Stimulated activated CD4-positive, alpha-beta T cell treated with anti-CD3 and anti-CD28 coated beads, Interleukin-4, amount 100 ng/mL, for 24 hours (primary cell): ENCODE measurements at places on chromosomes 5 and 9.

- DNase-seq, result no peak
Measured at GRCh38 chr9:12849486-12850003, 74.7 kb downstream of the LURAP1L start.

DNA sequence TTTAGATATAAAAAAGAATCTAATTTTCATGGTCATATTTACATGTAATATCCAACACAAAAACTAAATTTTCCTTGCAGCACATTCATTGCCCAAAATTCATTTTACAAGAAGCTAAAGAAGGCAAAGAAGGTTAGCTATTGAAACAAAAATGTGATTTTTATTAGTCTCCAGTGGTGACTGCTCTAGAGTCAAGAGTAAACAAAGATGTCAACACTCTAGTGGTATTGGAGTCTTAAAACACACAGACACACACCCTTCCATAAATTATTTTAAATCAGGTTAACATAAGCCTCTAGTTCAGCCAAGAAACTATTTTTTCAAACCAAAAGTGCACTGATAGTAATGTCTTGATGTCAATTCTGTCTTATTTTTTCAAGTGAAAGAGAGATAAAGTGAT lies 329.2 kb downstream of the ZNF608 start:
- no peak for DNase-seq

- DNase-seq, result peak; percentile 63
Measured at GRCh38 chr5:411728-412127, 31.2 kb upstream of the EXOC3 start.

GRCh38 chr9:134055981-134056461 lies 11.8 kb downstream of the BRD3 start:
- DNase-seq, result no peak

DNA sequence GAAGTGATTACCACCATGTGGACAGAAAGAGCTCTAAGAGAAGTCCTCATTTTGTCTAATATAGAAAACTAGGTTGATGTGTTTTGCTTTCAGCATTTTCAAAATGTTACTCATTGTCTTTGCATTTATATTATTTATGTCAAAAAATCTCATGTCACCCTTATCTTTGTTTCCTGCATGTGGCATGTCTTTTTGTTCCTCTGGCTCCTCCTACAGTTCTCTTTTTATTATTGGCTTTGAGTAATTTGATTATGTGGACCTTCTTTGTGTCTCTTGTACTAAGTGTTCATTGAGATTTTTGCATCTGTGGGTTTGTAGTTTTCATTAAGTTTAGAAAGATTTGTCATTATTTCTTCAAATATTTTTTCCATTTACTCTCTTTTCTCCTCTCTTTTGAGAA lies 58.8 kb downstream of the GNG10 start:
- DNase-seq, result no peak

DNA sequence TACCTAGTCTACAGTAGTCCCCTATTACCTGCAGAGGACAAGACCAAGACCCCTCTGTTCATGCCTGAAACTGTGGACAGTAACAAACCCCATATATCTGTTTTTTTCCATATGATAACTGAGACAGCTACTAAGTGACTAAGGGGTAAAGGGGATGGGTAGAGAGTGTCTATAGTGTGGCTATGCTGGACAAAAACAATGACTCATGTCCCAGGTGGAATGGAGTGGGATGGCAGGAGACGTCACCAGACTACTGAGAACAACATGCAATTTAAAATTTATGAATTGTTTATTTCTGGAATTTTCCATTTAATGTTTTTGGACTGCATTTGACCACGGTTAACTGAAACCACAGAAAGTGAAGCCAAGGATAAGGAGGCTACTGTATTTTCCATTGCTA lies 171.8 kb downstream of the AGTPBP1 start:
- no peak for DNase-seq

DNA sequence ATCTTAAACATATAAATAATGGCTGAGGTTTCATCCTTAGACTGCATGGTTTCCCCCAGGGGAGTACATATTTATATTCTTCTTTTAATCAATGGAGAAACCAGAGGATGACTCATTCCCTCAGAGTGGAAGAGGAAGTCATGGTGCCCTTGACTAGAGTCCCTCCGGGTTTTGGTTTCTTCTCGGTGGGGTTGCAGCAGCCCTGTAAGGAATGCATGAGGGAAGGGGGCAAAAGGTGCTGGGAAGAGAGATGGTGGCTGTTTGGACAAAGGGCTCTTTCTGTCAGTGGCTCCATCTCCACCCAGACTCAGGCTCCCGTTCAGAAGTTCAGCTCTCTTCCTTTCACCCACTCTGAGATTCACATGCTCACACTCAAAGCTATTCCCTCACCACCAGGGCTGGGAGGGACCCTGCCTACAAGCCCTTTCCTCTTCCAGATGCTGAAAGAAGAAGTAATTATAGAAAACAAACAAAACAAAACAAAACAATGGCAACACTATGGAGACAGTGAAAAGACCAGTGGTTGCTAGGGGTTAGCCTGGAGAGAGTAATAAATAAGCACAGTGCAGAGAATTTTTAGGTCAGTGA lies 129.8 kb upstream of the IL12B start:
- DNase-seq, result no peak

GRCh38 chr5:172109749-172110148 lies 78.3 kb downstream of the STK10 start:
- DNase-seq, result no peak

- DNase-seq, result no peak
Measured at GRCh38 chr9:128216781-128217553, 13.8 kb downstream of the DNM1 start.

DNA sequence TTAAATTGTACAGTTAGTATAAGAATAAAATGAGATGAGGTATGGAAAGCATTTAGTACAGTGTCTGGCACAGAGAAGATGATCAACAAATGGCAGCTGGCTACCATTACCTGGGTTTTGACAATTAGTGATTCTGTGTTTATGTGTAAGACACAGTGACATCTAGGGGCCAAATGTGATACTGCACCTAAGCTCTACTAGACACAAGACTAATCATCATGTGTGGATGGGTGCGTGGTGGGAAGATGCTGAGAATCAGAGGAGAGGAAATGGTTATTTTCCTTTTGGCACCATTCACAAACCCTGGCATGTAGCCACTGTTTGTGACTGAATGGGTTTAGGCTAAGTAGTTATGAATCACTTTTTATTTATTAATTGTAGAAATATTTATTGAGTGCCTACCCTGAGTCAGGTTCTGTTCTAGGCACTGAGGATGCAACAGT lies 109.8 kb upstream of the TBC1D2 start:
- DNase-seq, result no peak

DNA sequence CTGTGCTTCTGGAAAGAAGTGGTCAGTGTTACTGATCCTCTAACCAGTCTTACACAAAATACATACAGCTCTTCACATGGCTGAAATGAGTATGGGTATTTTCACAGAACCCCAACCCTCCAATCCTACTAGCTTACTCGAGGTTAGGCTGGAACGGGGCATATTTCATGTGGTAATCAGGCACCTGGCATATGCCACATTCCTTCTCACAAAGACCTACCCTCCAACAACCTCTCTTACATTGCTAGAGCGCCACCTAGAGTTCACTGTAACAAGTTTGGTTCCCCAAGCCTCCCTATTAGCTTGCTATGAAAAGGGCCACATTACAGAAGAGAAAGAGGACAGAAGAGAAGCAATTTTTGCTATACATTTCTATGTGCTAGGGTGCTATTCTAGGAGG lies 597.3 kb downstream of the PRELID2 start:
- no peak for DNase-seq

- DNase-seq, result no peak
Measured at GRCh38 chr9:75487856-75488718, 399.8 kb downstream of the OSTF1 start.

DNA sequence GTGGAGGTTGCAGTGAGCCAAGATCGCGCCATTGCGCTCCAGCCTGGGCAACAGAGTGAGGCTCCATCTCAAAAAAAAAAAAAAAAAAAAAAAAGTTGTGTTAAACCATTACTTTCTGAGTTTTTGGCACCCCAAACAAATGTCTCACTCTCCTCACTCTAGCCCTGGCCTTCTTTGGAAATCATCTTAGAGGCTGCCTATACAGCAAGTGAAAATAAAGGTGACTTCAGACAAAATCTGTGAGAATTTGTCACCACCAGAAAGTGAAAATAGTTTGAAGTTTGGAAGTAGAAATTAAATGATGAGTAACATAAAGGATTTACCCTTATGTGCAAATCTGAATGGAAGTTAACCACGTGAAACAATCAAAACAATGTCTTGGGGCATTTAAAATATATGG lies 7.2 kb upstream of the ZNF131 start:
- no peak for DNase-seq
